ENCODE measurements at places on chromosomes 6 and 20. TPM values are rescaled to one million over a fixed set of nuclear protein-coding genes. Genes with fewer than 3 reads are reported as not detected.

The MOXD1 gene
- 31.4 TPM for total RNA-seq

The PKHD1 gene
- 0.04 TPM for total RNA-seq

The CENPW gene
- total RNA-seq = 43.3 TPM

The VWA7 gene
- total RNA-seq = 1.6 TPM

The ADNP gene
- 42.3 TPM for total RNA-seq

The GSTA3 gene
- total RNA-seq = not detected

The BCAS4 gene
- 0.96 TPM for total RNA-seq

The TCP11 gene
- total RNA-seq = not detected

The PTCRA gene
- not detected for total RNA-seq

The NHLRC1 gene
- 0.96 TPM for total RNA-seq

The TRIM40 gene
- not detected for total RNA-seq

The KCNQ2 gene
- not detected for total RNA-seq

The DEFB128 gene
- not detected for total RNA-seq

The SMLR1 gene
- total RNA-seq = not detected

The SNAI1 gene
- total RNA-seq = 0.36 TPM

The CCDC28A gene
- 10.1 TPM for total RNA-seq

The HLA-DRB5 gene
- total RNA-seq = not detected

The RGS19 gene
- total RNA-seq = 6.1 TPM

The SASH1 gene
- 65.2 TPM for total RNA-seq

The FABP7 gene
- not detected for total RNA-seq

The TAGAP gene
- total RNA-seq = 0.92 TPM

The ZNF391 gene
- total RNA-seq = 1.4 TPM

The RAET1L gene
- 30.4 TPM for total RNA-seq

Data from esophagus mucosa (tissue), 1 donor.